Caki2 (cell line): ENCODE measurements at places on chromosomes 6 and 20. TPM values are rescaled to one million over a fixed set of nuclear protein-coding genes. Genes with fewer than 3 reads are reported as not detected.

PTGIS gene
- not detected in 2 replicates for total RNA-seq

SLC17A2 gene
- not detected in 2 replicates for total RNA-seq

SMLR1 gene
- total RNA-seq = 1.1 TPM in 1 of 2 replicates, not detected in the other

FLOT1 gene
- 352 and 441 TPM in 2 replicates for total RNA-seq

YWHAB gene
- 105 and 115 TPM in 2 replicates for total RNA-seq

VGLL2 gene
- not detected in 2 replicates for total RNA-seq

ZNF337 gene
- total RNA-seq = 12.2 and 23.3 TPM in 2 replicates

SLC17A4 gene
- total RNA-seq = not detected in 2 replicates

ME1 gene
- total RNA-seq = 14.2 and 15.0 TPM in 2 replicates

PSMB8 gene
- total RNA-seq = 267 and 291 TPM in 2 replicates

EYA4 gene
- total RNA-seq = 0.17 TPM in 1 of 2 replicates, not detected in the other

SLC35F1 gene
- not detected in 2 replicates for total RNA-seq

HSPA1L gene
- total RNA-seq = 0.61 and 2.0 TPM in 2 replicates

UST gene
- total RNA-seq = 0.37 and 0.61 TPM in 2 replicates

C20orf96 gene
- total RNA-seq = 2.8 and 3.3 TPM in 2 replicates

C20orf141 gene
- total RNA-seq = not detected in 2 replicates

BANF2 gene
- not detected in 2 replicates for total RNA-seq
